ENCODE measurements at places on chromosomes 11 and 22.

DNA sequence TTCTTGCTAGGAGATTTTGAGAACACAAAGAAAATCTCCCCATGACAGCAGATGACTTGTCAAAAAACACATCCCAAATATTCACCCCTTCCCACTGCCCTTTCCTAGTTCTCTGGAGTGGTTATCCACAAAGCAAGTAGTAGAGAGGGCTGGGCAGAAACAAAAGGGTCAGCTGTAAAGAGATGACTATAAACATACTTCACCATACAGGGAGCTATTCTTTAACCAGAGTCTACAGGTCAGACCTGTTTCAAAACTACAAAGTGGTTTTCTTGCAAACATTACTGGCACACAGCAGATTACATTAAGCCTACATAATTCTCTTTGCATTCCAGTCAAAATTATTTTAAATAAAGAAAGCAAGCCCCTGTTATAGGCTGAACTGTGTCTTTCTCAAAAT lies 47.7 kb upstream of the NFRKB start:
- no peak for DNase-seq

DNA sequence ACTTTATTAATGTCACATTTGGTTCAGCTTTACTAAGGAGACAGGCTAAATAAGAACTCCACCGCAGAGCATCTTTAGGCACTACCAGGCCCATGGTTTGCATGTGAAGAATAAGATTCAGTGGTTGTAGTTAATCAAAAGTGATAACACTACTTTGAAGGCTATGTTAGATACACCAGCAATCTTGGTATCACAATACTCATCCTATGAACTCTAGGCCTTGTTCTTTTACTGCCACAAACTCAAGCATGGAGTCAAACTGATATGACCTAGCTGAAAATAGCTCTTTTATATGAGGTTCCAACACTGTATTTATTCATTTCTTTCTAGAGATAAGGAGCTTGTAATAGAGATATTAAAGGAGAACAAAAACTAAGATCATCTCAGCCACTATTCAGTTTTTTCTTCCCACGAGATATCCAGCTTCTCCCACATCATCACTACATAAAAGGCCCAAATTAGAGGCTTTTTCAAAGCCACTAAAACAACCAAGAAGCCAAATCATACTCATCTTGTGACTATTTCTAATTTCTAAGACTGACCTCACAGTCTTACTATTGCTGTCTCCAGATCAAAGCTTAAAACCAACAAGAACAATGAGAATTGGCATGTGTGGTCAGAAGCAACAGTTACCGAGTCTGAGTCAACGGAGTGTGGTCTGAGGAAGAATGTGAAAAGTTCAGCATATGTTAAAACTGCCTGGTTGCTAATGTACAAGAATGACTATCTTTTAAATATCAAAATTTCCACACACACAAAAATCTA lies 25.1 kb upstream of the GUCY1A2 start:
- peak; percentile 3 for DNase-seq

GRCh38 chr11:47905358-47906059 lies 57.4 kb upstream of the NUP160 start:
- DNase-seq = peak; percentile 20

DNA sequence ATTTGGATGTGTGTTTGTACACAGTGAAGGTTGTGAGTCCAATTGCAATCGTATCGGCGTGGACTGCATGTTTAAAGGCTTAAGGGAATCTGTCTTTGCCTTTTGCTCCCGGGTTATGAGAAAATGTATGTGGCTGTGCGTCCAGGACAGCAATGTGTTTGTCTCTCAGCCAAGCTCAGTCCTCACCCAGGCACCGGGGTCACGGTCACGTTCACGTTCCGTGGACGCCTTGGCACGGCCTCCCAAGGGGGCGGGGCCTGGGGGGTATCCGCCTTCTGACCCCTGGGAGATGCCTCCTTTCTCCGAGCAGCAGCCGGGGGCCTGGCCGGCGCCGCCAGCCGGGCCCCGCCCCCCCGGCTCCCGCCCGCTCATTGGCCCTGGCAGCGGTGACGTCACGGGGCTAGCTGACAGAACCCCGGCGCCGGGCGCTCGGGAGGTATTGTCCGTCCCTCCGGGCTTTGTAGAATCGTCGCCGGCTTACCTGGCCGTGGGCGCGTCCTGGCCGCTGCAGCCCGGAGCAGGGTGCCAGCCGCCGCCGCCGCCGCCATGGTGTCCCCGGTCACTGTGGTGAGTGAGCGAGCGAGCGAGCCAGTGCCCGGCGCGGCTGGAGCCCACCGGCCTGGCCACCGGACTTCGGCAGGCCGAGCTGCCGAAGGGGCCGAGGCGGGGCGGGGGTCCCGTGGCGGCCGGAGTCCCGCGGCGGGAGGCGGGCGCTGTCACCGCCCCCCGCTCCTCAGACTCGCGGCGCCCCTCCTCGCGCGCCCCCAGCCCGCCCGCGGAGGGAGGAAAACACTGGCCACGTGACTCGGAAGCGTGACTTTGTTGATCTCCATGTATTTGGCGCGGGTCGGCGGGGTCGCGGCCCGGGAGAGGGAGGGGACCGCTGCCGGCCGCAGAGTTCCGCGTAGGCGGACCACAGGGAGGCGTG lies at the start of gene TMEM86A:
Gene TMEM86A, plus strand, starts transcription at position 439 of the 928 bp plus-strand sequence. Its CDS starts 108 bp downstream, at position 547.
- DNase-seq = peak; percentile 93

- DNase-seq = no peak
Observed at GRCh38 chr11:30393012-30393411, 70.1 kb downstream of the ARL14EP start.

GRCh38 chr11:45423475-45424120 lies 137.5 kb upstream of the SYT13 start:
- no peak for DNase-seq

DNA sequence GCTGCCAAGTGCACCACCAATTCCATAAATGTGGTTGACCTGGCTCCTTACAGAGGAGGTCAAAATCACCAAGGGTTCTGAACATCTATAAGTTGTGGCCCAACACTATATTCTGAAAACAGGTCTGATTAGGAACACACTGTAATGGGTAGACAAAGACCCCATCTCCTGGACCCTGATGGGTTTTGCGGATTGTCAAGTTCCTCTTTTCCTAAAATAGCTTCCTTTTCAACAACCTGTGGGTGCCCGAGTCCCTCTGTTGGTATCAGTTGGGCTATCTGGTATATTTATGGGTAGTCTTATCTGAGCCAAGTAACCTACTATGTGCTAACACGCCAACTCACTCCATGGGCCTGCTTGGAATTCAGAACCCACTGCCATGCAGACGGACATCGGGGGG lies 9.9 kb upstream of the CACNG2 start:
- no peak for DNase-seq

DNA sequence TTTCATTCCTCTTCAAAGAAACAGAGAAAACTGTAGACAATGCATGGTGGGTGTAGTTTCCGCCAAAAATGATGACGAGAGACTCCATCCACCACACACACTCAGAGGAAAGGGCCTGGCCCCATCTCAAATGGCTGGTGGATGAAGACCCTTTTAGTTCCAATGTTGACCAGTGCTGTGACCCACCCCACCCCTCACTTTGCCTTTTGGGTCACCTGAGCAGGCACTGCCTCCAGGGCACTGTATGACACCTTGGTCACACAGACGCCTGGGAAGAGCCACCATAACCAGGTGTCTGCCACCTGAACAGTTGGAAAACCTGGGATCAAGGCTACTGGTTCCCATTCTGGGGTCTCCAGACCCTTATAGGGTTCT lies 121.3 kb downstream of the MPPED1 start:
- DNase-seq = no peak

- DNase-seq = no peak
Observed at GRCh38 chr11:30938810-30939209, 352.7 kb upstream of the MPPED2 start.

DNA sequence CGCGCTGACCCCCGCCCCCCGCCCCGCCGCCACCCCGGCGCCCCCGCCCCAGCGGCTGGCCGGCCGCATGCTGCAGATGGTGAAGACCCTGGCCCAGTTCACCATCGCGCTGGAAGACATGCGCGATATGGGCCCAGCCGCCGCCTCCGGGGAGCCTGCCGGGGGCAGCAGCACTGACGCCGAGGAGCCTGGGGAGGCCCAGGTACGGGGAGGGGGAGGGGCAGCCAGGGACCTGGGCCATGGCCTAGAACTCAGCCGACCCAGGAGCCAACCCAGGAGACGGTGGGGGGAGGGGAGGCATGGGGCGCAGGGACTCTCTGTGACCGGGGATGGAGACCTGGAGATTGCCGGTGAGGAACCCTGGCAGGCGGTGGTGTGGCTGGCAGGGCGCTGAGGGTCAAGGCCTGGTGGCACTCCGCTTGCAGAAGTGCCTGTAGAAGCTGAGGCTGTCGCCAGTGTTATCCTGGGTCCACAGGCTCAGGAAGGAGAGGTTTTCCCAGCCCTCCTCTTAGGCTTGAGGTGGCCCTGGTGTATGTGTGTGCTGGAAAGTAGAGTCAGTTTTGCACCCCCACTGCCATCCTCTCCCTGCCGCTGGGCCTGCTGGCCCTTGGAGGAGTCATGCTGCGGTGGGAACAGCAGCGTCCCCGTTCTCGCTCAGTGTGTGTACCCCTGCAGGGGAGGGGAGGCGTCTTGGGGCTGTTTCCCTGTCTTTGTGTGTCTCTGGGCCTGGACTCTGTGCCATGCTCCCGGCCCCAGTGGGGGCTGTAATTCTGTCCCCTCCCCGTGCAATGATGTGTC lies 32.9 kb upstream of the RELT start:
- DNase-seq = no peak

DNA sequence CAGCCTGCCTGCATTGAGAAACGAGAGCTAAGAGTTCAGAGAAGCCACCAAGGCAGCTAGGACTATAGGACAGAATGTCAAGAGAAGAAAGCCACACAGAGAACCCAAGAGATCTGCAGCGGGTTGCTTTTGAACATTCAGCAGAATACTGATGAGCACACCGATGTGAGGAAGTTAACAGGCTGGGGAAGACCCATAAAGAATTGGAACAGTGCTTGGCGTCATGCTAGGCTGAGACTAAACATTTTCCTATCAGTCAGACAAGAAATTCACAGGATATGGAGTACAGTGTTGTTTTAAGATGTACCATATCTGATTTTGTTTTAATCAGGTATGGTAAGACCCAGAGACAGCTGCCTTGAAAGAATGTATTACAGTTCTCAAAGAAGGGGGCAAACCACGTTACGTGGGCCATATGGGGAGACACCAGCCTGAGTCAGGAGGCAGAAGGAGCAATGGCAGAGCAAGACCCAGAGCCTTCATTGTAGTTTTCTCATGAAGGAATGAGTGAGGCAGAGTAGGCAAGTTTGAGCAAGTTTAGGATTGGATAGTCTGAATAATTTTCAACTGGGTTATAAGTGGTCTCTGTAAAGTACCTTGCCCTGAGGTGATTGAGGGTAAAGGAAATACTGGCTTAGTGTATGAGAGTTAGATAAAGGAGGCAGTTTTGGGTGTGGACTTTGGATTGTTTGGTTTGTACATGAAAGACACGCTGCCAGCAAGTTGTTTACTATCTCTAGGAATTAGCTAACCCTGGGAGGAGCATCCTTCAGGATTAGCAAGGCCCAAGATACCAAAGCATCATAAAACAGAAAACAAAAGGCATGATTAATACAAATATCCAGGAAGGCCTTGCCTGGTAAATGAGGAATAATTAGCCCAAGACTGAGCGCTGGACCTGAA lies 14.3 kb downstream of the LRRC75B start:
- DNase-seq = no peak

- no peak for DNase-seq
Observed at GRCh38 chr11:103007521-103007920, 52.0 kb upstream of the MMP13 start.

DNA sequence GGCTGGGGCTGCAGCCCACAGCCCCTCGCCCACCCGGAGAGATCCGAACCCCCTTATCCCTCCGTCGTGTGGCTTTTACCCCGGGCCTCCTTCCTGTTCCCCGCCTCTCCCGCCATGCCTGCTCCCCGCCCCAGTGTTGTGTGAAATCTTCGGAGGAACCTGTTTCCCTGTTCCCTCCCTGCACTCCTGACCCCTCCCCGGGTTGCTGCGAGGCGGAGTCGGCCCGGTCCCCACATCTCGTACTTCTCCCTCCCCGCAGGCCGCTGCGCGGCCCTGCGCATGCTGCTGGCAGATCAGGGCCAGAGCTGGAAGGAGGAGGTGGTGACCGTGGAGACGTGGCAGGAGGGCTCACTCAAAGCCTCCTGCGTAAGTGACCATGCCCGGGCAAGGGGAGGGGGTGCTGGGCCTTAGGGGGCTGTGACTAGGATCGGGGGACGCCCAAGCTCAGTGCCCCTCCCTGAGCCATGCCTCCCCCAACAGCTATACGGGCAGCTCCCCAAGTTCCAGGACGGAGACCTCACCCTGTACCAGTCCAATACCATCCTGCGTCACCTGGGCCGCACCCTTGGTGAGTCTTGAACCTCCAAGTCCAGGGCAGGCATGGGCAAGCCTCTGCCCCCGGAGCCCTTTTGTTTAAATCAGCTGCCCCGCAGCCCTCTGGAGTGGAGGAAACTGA lies 731 bp downstream of the GSTP1 start:
- DNase-seq = peak; percentile 79

GRCh38 chr11:93524173-93524536 lies 19.0 kb downstream of the SMCO4 start:
- DNase-seq = no peak

DNA sequence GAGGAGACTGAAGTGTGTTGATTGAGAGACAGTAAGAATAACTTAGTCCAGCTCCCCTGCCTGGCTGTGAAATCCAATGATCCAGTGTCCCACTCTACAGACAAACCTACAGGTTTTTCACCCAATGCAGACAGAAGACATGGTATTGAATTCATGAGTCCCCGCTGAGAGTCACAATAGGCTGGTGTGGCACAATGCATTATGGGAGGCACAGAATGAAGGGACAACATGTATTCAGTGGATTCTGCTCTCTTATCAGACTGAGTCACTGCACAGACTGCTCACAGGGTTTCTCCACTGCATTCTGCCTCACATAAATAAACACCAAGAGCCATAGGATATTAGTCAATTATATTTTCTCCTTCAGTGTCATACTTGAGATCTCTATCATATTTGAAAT lies 55.2 kb upstream of the TOP3B start:
- DNase-seq = no peak

GRCh38 chr11:45644981-45645889 lies 20.2 kb downstream of the CHST1 start:
- no peak for DNase-seq

GRCh38 chr22:46040471-46041465 lies 63.8 kb upstream of the WNT7B start:
- no peak for DNase-seq

GRCh38 chr22:47112994-47113852 lies 350.8 kb downstream of the TBC1D22A start:
- DNase-seq = peak; percentile 10

GRCh38 chr11:67253872-67254624 lies 12.2 kb upstream of the GRK2 start:
- peak; percentile 26 for DNase-seq

- DNase-seq = no peak
Observed at GRCh38 chr11:62139526-62140303, 15.9 kb downstream of the INCENP start.

- no peak for DNase-seq
Observed at GRCh38 chr11:118961591-118961990, 5.5 kb downstream of the UPK2 start.

DNA sequence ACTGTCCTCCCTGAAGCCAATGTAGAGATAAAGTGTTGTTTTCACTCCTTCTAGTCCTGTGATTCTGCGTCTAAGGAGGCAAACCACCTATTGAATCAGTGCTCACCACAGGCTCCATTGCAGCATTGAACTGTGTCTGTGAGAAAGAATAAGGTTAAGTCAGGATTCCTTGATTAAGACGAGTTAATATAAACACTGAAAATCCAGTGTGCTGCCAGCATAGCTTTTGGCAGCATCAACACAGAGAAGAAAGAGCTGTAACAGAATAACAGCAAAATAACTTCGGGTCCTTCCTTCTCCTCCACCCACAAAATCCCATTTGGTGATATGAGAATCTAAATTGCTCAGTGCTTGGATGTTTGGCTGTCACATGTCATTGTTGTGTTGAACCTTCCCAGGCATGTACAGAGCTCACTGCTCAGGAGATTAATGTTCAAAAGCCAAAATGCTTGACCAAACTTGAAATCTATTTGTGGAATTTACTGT lies 185.2 kb upstream of the DDI1 start:
- DNase-seq = no peak

Data from inflammatory macrophage (primary cell).